ENCODE measurements at places on chromosomes 1 and 21. TPM values are rescaled to one million over a fixed set of nuclear protein-coding genes. Genes with fewer than 3 reads are reported as not detected.

GRCh38 chr1:26045722-26046245, at the start of gene SLC30A2:
TSS of gene SLC30A2 (minus strand) at chr1:26046118. CDS start at chr1:26045896, 222 bp downstream.
- H3K27me3 ChIP-seq: no peaks in the 10 kb centered on the region
- H3K4me3 ChIP-seq: no peak within 1 kb of the TSS
- no peaks in the 10 kb centered on the region for H3K36me3 ChIP-seq
- no peak for DNase-seq
- peaks cover 3% of the 10 kb centered on the region for H3K4me1 ChIP-seq

- H3K4me3 ChIP-seq: no peak overlapping the region
- H3K27me3 ChIP-seq: no peaks in the 10 kb centered on the region
- no peaks in the 10 kb centered on the region for H3K36me3 ChIP-seq
These were observed 179.2 kb downstream of the GIPC2 start for GRCh38 chr1:78224861-78225552.

- no peak for DNase-seq
- H3K27ac ChIP-seq: no peak overlapping the region
- H3K36me3 ChIP-seq: no peaks in the 10 kb centered on the region
- no peak overlapping the region for H3K4me3 ChIP-seq
- peaks cover 9% of the 10 kb centered on the region for H3K27me3 ChIP-seq
These were observed 31.3 kb downstream of the EPHA2 start for GRCh38 chr1:16124377-16125087.

Gene PLA2G2F
- not detected for polyA plus RNA-seq

Gene CFAP141
- polyA plus RNA-seq: not detected
